Sigmoid colon (tissue), 7 donors: ENCODE measurements at places on chromosomes 4 and X.

- H3K27me3 ChIP-seq = no peaks in the 10 kb centered on the region
- no peak for DNase-seq
- H3K4me3 ChIP-seq = no peak overlapping the region
- H3K4me1 ChIP-seq = no peaks in the 10 kb centered on the region
- H3K36me3 ChIP-seq = no peaks in the 10 kb centered on the region
Observed at GRCh38 chr4:132614682-132615081, 534.4 kb upstream of the PCDH10 start.

DNA sequence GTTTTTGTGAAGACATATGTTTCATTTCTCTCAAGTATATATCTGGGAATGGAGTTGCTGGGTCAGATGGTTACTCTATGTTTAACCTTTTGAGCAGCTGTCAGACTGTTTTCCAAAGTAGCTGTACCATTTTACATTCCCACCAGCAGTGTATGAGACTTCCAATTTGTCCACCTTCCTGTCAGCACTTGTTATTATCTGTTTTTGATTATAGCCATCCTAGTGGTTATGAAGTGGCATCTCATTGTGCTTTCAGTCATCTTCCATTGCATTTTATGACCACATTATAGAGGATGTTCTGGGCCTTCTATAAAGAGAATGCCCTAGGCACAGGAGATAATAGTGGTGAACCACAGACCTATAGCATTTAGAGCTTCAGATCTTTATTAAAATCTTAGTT lies 39.2 kb downstream of the CLCN4 start:
- no peak overlapping the region for H3K4me3 ChIP-seq
- no peaks in the 10 kb centered on the region for H3K27me3 ChIP-seq
- H3K4me1 ChIP-seq = no peaks in the 10 kb centered on the region
- no peak overlapping the region for H3K27ac ChIP-seq

- H3K36me3 ChIP-seq = no peaks in the 10 kb centered on the region
- no peak for DNase-seq
- H3K4me1 ChIP-seq = peaks cover 49% of the 10 kb centered on the region
- no peak overlapping the region for H3K4me3 ChIP-seq
- no peaks in the 10 kb centered on the region for H3K27me3 ChIP-seq
Observed at GRCh38 chrX:10579112-10580011, 41.0 kb downstream of the MID1 start.

DNA sequence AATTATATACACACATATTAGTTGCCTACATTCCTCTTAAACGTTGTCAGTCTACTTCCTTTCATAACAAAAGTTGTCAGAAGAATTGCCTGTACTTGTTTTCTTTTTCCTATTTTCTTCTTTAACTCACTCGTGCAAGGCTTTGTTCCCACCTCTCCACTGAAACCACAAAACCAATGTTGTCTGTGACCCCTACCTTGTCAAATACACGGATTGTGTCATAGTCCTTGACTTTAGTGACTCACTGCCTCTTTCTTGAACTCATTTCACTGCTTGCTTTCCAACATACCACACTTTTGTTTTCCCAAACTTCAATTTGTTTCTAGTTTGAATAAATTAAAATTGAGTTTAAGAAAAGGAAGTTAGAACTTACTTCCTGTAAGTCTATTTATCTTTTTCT lies 283.9 kb upstream of the AGA start:
- no peaks in the 10 kb centered on the region for H3K27me3 ChIP-seq
- no peak overlapping the region for H3K27ac ChIP-seq
- DNase-seq = no peak
- no peaks in the 10 kb centered on the region for H3K4me1 ChIP-seq

GRCh38 chr4:8866828-8867623 lies 4.6 kb downstream of the HMX1 start:
- no peaks in the 10 kb centered on the region for H3K4me1 ChIP-seq
- no peaks in the 10 kb centered on the region for H3K36me3 ChIP-seq
- no peak overlapping the region for H3K27ac ChIP-seq
- H3K4me3 ChIP-seq = no peak overlapping the region
- peaks cover 99% of the 10 kb centered on the region for H3K27me3 ChIP-seq
- no peak for DNase-seq

GRCh38 chrX:37653397-37654085 lies 32.0 kb upstream of the XK start:
- no peak overlapping the region for H3K27ac ChIP-seq
- DNase-seq = no peak
- H3K4me3 ChIP-seq = no peak overlapping the region
- no peaks in the 10 kb centered on the region for H3K27me3 ChIP-seq
- no peaks in the 10 kb centered on the region for H3K4me1 ChIP-seq
- no peaks in the 10 kb centered on the region for H3K36me3 ChIP-seq

- no peaks in the 10 kb centered on the region for H3K4me1 ChIP-seq
- H3K27me3 ChIP-seq = no peaks in the 10 kb centered on the region
- no peak for DNase-seq
- no peak overlapping the region for H3K4me3 ChIP-seq
- H3K36me3 ChIP-seq = no peaks in the 10 kb centered on the region
- H3K27ac ChIP-seq = no peak overlapping the region
Observed at GRCh38 chr4:158993891-158994290, 109.0 kb upstream of the RAPGEF2 start.

DNA sequence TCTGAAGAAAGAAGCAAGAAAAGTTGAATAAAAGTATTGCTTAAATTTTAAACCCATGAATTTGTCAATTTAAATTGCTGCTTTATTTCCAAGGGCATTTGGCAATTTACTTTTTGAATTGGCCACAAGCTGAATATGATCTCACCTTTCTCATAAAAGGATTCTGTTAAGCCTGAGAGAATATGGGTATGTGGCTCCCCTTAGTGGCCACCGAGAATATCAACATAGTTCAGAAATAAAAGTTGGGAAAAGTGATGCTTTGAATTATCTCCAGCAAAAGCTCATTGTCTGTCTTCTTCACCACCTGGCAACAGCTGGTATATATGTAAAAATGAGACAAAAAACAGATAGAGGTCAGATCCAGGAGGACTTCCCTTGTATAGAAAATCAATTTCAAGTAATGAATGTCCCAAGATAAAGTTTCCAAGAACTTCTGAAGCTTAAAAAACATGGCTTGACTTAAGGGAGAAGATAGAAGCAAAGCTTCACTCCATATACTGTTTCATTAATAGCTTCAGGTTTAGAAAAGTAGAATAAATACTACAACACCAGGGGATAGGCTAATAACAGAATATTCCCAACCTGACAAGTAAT lies 290.7 kb upstream of the FAM241A start:
- no peak overlapping the region for H3K4me3 ChIP-seq
- H3K4me1 ChIP-seq = no peaks in the 10 kb centered on the region
- DNase-seq = no peak
- no peak overlapping the region for H3K27ac ChIP-seq

GRCh38 chr4:41624765-41625164 lies 86.8 kb downstream of the LIMCH1 start:
- no peak overlapping the region for H3K27ac ChIP-seq
- no peak overlapping the region for H3K4me3 ChIP-seq
- H3K4me1 ChIP-seq = peaks cover 9% of the 10 kb centered on the region
- no peaks in the 10 kb centered on the region for H3K27me3 ChIP-seq
- DNase-seq = no peak

DNA sequence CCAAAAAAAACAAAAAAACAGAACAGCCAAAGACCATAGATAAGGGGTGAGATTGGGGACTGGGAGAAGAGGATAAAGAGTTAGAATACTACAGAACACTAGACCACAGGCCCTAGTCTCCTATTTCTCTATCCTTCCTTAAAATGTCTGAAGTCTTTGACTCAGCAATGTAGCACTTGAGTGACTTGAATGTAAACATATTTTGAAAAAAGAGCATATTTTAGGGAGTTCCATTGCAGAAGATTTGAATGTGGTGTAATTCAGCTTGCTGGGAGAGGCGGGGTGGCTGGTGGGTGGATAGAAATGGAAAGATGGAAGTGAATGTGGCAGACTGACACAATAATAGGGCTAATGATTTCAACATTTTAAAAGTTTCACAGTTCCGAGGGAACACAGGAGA lies 144.9 kb downstream of the CHIC2 start:
- no peak for DNase-seq
- peak overlapping the region; percentile 0 for H3K27ac ChIP-seq
- no peaks in the 10 kb centered on the region for H3K27me3 ChIP-seq
- no peak overlapping the region for H3K4me3 ChIP-seq
